ENCODE measurements at places on chromosomes 5 and 9. TPM values are rescaled to one million over a fixed set of nuclear protein-coding genes. Genes with fewer than 3 reads are reported as not detected.

The FGD3 gene
- 1.5 TPM for total RNA-seq

The ASPN gene
- not detected for total RNA-seq

The ZNF354C gene
- total RNA-seq: 2.1 TPM

The KCNV2 gene
- total RNA-seq: not detected

The SLC1A1 gene
- 1.4 TPM for total RNA-seq

The SLC4A9 gene
- total RNA-seq: not detected

The FGFR4 gene
- total RNA-seq: 2.1 TPM

The GRIN1 gene
- total RNA-seq: 0.42 TPM

The PALM2AKAP2 gene
- total RNA-seq: 0.07 TPM

The ZNF366 gene
- not detected for total RNA-seq

The ARHGEF37 gene
- 14.7 TPM for total RNA-seq

The C9orf152 gene
- total RNA-seq: 0.07 TPM

The KIF20A gene
- 39.3 TPM for total RNA-seq

The IL4 gene
- not detected for total RNA-seq

The WNK2 gene
- total RNA-seq: 0.23 TPM

The ZFP37 gene
- total RNA-seq: 1.1 TPM

The ASS1 gene
- 16.6 TPM for total RNA-seq

The TLX3 gene
- total RNA-seq: not detected

The SPINK7 gene
- 4.2 TPM for total RNA-seq

The CCL19 gene
- not detected for total RNA-seq

The FPGS gene
- 71.9 TPM for total RNA-seq

The GOLPH3 gene
- total RNA-seq: 42.2 TPM

The HTR4 gene
- total RNA-seq: not detected

The SLC6A19 gene
- total RNA-seq: not detected

The MEF2C gene
- total RNA-seq: 0.42 TPM

The GPR150 gene
- not detected for total RNA-seq

The EPB41L4B gene
- total RNA-seq: 17.4 TPM

The LOX gene
- total RNA-seq: 3.4 TPM

The GRAMD2B gene
- 24.9 TPM for total RNA-seq

The SLC6A7 gene
- not detected for total RNA-seq

The ANKRD31 gene
- 0.09 TPM for total RNA-seq

The ZNF474 gene
- total RNA-seq: 1.1 TPM

The ELOVL7 gene
- 3.2 TPM for total RNA-seq

The PCDHB10 gene
- 0.21 TPM for total RNA-seq

The ARL15 gene
- total RNA-seq: 4.9 TPM

The FBP2 gene
- total RNA-seq: not detected
